ENCODE measurements at places on chromosomes 1 and 21.
A peak's percentile ranks its signal among the peaks of the same experiment; 100 is the strongest.

DNA sequence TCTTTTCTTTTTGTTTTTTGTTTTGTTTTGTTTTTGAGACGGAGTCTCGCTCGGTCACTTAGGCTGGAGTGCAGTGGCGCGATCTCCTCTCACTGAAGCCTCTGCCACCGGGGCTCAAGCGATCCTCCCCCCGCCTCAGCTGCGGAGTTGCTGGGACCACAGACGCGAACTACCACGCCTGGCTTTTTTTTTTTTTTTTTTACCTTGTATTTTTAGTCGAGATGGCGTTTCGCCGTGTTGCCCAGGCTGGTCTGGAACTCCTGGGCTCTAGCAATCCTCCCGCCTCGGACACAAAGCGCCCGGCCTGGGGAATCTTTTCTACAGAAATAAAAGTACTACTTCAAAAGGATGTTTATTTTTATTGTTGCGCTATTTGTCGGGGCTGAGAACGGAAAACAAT, 1.1 kb upstream of the SETDB1 start:
- H3K4me3 ChIP-seq: peak overlapping the region; percentile 98
- no peaks in the 10 kb centered on the region for H3K27me3 ChIP-seq
- peak overlapping the region; percentile 98 for H3K27ac ChIP-seq
- H3K4me1 ChIP-seq: peaks cover 20% of the 10 kb centered on the region
- peak; percentile 36 for DNase-seq

DNA sequence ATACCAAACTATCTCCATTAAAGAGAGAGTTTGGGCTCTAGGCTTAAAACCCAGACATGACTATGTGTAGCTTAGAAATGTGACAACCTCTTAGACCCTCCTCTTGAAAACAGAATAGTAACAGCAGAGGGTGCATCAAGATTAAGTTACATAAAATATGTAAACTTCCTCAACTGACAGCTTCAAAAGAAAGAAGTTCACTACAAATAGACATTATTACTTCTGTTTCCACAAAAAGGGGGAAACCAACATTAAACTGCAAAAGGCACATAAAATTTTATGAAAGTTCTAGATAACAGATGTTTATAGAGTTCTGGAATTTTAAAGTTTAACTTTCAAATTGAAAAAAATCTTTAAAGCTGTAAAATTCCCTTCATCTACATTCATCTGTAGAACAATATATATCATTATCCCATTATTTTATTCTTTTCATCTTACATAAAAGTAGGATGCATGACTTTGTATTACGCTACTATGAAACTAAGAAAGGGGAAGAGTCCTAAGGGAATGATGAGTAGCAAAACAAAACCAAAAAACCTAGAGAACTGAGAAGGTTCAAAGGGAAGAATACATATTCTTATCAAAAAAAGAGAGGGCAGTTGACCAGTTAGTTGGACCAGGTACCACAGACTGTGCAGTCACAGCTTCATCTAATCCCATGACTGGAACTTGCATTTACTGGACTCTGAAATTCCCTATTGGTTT, 177.0 kb downstream of the SIPA1L2 start:
- no peak for DNase-seq
- no peak overlapping the region for H3K27ac ChIP-seq
- no peak overlapping the region for H3K4me3 ChIP-seq
- H3K4me1 ChIP-seq: peaks cover 2% of the 10 kb centered on the region
- H3K27me3 ChIP-seq: peaks cover 5% of the 10 kb centered on the region
- H3K36me3 ChIP-seq: no peaks in the 10 kb centered on the region

DNA sequence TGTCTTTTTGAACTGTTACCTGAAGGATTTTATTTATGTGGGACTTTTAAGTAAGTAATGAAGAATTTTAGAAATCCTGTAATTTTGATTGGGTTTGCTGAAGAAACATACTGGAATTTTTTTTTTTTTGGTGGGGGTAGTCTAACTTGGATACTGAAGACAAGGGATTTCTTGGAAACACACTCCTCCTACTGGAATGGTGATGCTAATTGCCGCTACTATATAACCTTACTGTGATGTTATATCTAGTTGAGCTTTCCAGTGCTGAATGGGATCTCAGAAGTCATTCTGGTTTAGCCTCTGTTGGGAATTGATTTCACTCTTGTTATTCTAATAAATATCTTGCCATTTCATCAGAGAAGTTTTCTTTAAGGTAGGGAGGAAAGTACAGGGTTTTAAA, 8.4 kb downstream of the PPP2R5A start:
- peaks cover 46% of the 10 kb centered on the region for H3K4me1 ChIP-seq
- H3K4me3 ChIP-seq: no peak overlapping the region
- H3K27ac ChIP-seq: no peak overlapping the region
- no peak for DNase-seq
- H3K36me3 ChIP-seq: peaks cover 13% of the 10 kb centered on the region

- no peak for DNase-seq
- no peaks in the 10 kb centered on the region for H3K27me3 ChIP-seq
- no peaks in the 10 kb centered on the region for H3K4me1 ChIP-seq
- no peak overlapping the region for H3K4me3 ChIP-seq
- H3K27ac ChIP-seq: no peak overlapping the region
- H3K36me3 ChIP-seq: no peaks in the 10 kb centered on the region
Measured at GRCh38 chr1:219276049-219276738, 102.5 kb downstream of the LYPLAL1 start.

GRCh38 chr1:6580593-6581409, 1.0 kb downstream of the ZBTB48 start:
- peak overlapping the region; percentile 97 for H3K4me3 ChIP-seq
- no peak for DNase-seq
- peaks cover 25% of the 10 kb centered on the region for H3K4me1 ChIP-seq
- peaks cover 2% of the 10 kb centered on the region for H3K27me3 ChIP-seq

Measured in activated naive CD8-positive, alpha-beta T cell treated with anti-CD3 and anti-CD28 coated beads, Interleukin-2, amount 10 ng/mL, durations not matched to agents 7 days and 5 days (primary cell).